ENCODE measurements at places on chromosomes 5 and 9. TPM values are rescaled to one million over a fixed set of nuclear protein-coding genes. Genes with fewer than 3 reads are reported as not detected.

The GFPT2 gene
- 147 TPM for total RNA-seq

The DOLPP1 gene
- 8.1 TPM for total RNA-seq

The LAMC3 gene
- total RNA-seq, result 0.37 TPM

The FGD3 gene
- not detected for total RNA-seq

The HSD17B3 gene
- total RNA-seq, result not detected

The TEX48 gene
- not detected for total RNA-seq

The FAM163B gene
- not detected for total RNA-seq

The GLDC gene
- total RNA-seq, result 17.6 TPM

The CCL21 gene
- not detected for total RNA-seq

The FAM200C gene
- total RNA-seq, result 3.9 TPM

The BSPRY gene
- not detected for total RNA-seq

The HOMER1 gene
- total RNA-seq, result 5.5 TPM

The CXCL14 gene
- total RNA-seq, result under 0.01 TPM

The SMIM33 gene
- total RNA-seq, result not detected

The SHOC1 gene
- total RNA-seq, result not detected

The GNG10 gene
- total RNA-seq, result 72.4 TPM

The PCDHA8 gene
- total RNA-seq, result not detected

The IL4 gene
- not detected for total RNA-seq

The SLC36A2 gene
- not detected for total RNA-seq

The PCDHA12 gene
- not detected for total RNA-seq

The SLC6A18 gene
- total RNA-seq, result not detected

The FOXD4L5 gene
- total RNA-seq, result not detected

The TPD52L3 gene
- total RNA-seq, result not detected

The GPX3 gene
- total RNA-seq, result 3.1 TPM

The CAMK2A gene
- 0.73 TPM for total RNA-seq

The GHR gene
- total RNA-seq, result 11.8 TPM

The MYOT gene
- not detected for total RNA-seq

The FOXD4L6 gene
- 0.37 TPM for total RNA-seq

The RNF183 gene
- total RNA-seq, result under 0.01 TPM

The TNFSF15 gene
- total RNA-seq, result 0.20 TPM

The PFN3 gene
- total RNA-seq, result 1.1 TPM

The PRRX2 gene
- total RNA-seq, result 21.3 TPM

The BNIP1 gene
- 21.7 TPM for total RNA-seq

The CCNG1 gene
- total RNA-seq, result 295 TPM
